ENCODE measurements at places on chromosomes 13 and 19. TPM values are rescaled to one million over a fixed set of nuclear protein-coding genes. Genes with fewer than 3 reads are reported as not detected.

DNA sequence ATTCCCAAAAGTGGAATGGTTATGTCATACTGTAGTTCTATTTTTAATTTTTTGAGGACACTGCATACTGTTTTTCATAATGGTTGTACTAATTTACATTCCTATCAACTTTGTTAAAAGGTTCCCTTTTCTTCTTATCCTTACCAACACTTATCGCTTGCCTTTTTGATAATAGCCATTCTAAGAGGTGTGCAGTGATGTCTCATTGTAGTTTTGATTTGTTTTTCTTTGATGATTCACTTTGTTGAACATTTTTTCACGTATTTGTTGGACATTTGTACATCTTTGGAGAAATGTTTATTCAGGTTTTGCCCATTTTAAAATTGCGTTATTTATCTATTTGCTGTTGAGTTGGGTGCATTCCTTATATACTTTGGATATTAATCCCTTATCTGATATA, 188.8 kb upstream of the SPRY2 start:
- no peak for DNase-seq
- no peak overlapping the region for H3K27ac ChIP-seq

DNA sequence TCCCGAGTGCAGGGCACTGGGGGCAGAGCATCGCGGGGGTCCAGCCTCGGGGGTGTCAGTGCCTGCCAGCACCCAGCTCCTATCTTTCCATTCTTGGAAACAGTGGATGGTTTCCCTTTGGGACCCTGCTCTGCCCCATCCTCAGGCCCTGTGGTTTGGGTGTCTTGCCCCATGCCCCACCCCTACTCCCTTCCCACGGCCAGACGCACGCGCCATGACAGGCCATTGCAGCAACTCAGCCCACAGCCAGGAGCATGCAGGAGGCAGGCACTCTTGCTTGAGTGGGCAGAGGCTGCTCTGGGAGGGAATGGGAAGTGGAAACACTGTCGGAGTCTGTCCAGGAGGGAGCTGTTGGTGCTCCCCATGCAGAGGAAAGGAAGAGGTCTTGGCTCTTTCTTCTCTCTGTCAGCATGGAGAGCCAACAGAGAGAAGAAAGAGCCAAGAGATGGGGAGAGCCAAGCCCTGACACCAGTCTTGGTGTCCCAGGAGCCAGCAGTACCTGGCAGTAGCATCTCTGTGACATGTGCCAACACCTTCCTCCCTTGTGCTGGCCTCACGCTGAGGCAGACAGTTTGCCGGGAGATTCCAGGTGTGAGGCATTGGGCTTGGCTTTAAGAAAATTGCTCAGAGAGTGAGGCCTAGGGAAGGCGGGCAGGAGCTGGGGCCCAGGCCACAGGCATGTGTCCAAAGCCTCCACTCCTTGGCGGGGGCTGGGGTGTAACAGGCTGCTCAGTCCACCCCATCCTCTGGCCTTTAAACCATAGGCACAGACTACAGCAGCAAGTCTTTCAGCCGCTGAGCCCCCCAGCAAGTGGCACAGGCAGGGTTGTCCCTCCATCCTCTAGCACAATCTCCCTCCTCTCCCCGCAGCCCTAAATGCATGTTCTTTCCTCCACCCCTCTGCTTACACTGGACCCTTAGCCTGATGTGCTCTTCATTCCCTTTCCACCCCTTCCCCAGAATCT, 86.7 kb upstream of the UQCRFS1 start:
- H3K36me3 ChIP-seq: no peaks in the 10 kb centered on the region
- H3K4me3 ChIP-seq: no peak overlapping the region
- no peak for DNase-seq
- no peak overlapping the region for H3K27ac ChIP-seq
- H3K27me3 ChIP-seq: peaks cover 12% of the 10 kb centered on the region
- no peaks in the 10 kb centered on the region for H3K4me1 ChIP-seq

DNA sequence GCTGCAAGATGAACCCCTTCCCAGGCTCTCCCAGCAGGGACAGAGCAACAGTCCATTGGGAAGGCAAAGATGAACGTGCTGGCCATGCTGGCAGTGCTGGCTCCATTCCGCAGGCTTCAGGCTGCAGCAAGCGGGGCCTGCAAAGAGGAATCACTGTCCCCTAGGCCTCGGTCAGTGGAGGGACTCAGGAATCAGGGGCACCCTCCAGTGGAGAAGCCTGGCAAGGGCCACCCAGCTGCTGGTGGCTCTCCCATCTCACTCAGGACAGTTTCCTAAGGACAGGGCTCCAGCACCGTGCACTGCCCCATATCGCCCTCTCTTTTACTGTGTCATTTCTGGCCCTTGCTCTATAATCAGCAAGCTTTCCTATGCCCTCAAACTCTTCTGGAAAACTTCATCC, 498.6 kb downstream of the EFNB2 start:
- no peak overlapping the region for H3K27ac ChIP-seq
- no peaks in the 10 kb centered on the region for H3K27me3 ChIP-seq
- H3K4me1 ChIP-seq: no peaks in the 10 kb centered on the region
- H3K4me3 ChIP-seq: no peak overlapping the region

DNA sequence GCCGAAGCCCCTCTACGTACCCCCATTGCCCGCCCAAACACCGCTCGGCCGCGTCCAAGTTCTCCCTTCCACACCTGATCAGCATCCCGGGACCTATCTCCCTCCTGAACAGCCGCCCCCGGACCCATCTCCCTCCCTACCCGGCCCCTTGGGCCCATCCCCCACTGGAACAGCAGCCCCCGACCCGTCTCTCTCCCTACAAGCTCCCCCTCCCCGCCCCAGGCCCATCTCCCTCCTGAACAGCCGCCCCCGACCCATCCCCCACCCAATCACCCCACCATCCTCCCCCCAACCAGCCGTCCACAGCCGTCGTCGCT, 610 bp downstream of the ZSCAN1 start:
- H3K4me3 ChIP-seq: peak overlapping the region; percentile 56
- H3K4me1 ChIP-seq: peaks cover 11% of the 10 kb centered on the region

- no peak overlapping the region for H3K27ac ChIP-seq
- no peaks in the 10 kb centered on the region for H3K27me3 ChIP-seq
- no peak overlapping the region for H3K4me3 ChIP-seq
- H3K4me1 ChIP-seq: no peaks in the 10 kb centered on the region
These were observed 21.6 kb downstream of the SERPINE3 start for GRCh38 chr13:51361106-51361505.

DNA sequence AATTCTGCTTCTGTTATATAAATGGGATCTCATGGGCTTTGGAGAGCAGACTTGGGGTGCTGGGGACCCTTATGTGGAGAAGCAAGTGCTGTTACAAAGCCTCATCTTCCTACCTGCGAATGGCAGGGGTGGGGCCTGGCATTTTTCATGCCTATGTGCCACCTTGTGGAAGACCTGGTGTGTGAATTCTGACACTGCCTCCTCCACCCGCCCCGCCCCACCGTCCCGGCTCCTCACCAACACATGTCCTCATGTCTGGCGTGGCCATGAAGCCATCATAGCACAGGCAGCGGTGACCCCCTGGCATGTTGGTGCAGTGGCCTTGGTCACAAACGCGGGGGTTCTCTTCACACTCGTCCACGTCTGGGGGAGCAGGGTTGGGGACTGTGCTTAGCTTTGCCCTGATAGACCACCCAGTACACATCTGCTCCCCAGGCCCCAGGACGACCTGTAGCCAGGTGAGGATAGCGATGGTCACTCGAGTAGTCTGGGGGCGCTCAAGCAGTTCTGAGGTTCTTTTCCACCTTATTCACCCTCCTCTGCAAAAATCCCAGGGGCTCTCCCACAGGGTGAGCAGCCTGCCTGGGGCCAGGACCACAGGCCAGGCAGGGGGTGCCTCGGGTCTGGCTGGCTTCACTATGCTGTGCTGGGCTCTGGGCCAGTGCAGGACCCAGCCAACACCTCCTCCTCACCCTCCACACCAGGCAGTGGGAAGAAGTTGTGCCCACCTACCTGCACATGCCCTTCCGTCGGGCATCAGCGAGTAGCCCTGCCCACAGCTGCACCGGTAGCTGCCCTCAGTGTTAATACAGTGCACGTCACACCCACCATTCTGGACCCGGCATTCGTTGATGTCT, 32.7 kb downstream of the FBN3 start:
- no peaks in the 10 kb centered on the region for H3K4me1 ChIP-seq
- DNase-seq: no peak
- no peaks in the 10 kb centered on the region for H3K27me3 ChIP-seq

DNA sequence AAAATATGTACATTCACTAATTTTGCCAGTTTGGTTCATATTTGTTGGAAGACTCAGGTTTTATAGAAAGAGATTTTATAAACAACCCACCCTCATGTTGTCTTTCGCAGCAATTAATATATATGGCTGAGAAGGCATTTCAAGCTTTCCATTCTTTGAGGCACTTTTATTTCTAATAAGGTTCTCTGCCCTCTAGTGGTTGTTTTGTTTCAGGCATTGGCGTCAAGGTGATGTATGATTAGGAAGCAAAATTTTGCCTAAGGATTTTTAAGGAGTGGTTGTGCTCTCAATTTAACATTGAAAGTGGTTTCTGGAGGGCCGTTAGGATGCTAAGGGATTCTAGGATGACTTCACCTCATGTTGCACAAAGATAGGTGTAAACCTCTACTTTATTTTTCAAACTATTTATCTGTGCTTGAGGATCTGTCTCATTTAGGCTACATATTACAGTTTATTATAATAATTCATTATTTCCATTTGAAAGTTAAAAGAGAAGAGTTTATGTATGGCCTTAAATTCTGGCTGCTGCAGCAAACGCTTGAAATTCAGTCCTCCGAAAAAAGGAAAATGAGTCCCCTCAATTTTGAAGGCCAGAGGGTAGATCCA, 35.9 kb downstream of the OXGR1 start:
- no peak overlapping the region for H3K27ac ChIP-seq
- no peaks in the 10 kb centered on the region for H3K36me3 ChIP-seq
- no peak overlapping the region for H3K4me3 ChIP-seq

DNA sequence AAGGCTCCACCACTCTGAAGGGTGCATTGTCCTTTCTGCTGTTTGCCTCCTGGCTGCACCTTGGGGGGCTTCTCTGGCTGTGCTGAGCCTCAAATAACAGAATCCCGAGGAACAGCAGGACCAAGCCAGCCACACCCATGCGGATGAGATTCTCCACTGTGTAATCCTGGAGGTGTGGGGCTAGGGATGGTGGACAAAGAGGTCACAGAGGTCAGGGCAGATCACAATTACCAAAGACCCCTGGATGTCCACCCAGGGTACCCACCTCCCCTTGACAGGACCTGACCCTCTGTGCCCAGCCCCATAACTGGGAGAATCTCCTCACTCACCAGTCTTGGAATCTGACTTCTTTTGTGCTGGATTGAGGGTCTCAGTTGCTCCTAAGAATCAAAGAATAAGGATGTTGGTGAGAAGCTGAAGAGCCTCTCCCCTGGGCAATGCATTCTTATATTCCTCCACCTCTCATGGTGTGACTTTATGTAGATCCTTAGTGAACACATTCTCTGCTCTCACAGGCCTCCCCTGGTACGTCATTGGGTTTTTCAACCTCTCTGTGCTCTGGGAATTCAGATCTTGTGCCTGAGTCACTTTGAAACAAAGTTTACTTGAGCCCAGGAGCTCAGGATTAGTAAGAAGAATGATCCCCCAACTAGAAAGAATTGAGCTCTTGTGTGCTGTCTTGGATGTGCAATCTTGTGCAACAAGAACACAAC, 5.2 kb downstream of the LILRA4 start:
- H3K27ac ChIP-seq: no peak overlapping the region
- H3K36me3 ChIP-seq: no peaks in the 10 kb centered on the region
- peaks cover 21% of the 10 kb centered on the region for H3K27me3 ChIP-seq
- DNase-seq: no peak

DNA sequence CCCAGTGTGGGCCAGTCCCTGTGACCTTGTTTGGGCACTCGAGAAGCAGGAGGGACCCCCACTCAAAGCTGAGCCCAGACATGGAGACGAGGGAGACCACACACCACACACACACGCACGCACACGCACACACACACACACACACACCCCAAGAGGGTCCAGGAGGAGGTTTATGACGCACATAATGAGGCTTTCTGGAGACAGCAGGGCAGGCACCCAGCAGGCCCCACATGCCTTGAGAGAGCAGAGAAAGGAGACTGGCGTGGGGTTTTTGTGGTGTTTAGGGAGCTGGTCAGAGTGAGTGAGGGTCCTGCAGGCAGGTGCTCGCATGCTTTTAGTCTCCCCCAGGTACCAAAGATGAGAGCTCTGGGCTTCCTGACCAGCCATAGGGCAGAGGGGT, 42.4 kb downstream of the GPR12 start:
- no peak overlapping the region for H3K4me3 ChIP-seq
- H3K4me1 ChIP-seq: no peaks in the 10 kb centered on the region
- no peaks in the 10 kb centered on the region for H3K36me3 ChIP-seq
- no peak overlapping the region for H3K27ac ChIP-seq

DNA sequence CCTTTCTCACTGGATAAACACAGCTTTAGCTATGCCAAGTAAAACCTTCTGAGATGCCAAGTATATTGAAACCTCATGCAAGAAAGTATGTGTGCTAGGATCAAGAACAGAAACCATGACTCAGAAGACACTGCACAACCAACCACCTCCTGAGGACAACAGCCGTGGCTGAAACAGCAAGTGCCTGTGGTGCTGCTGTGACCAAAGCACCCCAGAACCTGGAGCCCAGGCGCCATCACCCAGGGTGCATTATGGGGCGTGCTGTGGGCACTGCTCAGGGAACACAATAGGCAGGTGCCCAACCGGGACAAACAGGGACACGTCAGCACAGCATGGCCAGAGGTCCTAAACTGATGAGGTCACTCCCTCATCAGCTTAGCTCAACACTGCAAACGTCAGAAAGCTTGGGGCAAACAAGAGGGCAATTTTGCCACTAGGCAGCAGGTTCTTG, 101.3 kb upstream of the SLC15A1 start:
- no peaks in the 10 kb centered on the region for H3K27me3 ChIP-seq
- no peaks in the 10 kb centered on the region for H3K4me1 ChIP-seq
- H3K36me3 ChIP-seq: peaks cover 97% of the 10 kb centered on the region
- no peak overlapping the region for H3K4me3 ChIP-seq
- H3K27ac ChIP-seq: no peak overlapping the region
- DNase-seq: no peak

GRCh38 chr13:97583907-97584497, 150.0 kb downstream of the RAP2A start:
- H3K4me3 ChIP-seq: no peak overlapping the region
- no peaks in the 10 kb centered on the region for H3K4me1 ChIP-seq
- no peak for DNase-seq
- no peaks in the 10 kb centered on the region for H3K27me3 ChIP-seq

DNA sequence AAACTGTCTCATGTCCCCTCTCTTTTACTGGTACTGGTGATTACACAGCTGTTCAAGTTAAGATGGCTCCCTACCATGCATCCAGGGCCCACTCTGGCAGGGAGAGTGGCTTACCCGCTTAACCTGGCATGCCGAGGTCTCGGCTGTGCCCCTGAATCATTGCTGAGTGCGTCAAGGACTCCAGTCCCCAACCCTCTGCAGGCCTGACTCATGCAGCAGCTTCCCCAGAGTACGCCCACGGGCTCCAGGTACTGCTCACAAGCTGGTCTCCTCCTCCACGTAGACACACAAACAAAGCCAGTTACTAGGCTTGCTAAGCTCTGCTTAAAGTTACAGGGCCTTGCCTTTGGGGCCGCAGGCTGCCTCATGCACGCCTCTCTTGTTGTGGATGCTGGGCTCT, 447.4 kb downstream of the COG6 start:
- no peak for DNase-seq
- no peak overlapping the region for H3K27ac ChIP-seq
- H3K4me3 ChIP-seq: no peak overlapping the region
- no peaks in the 10 kb centered on the region for H3K36me3 ChIP-seq
- no peaks in the 10 kb centered on the region for H3K27me3 ChIP-seq
- no peaks in the 10 kb centered on the region for H3K4me1 ChIP-seq

Gene GSX1
- not detected for total RNA-seq

Gene PSG11
- total RNA-seq: not detected

Gene ZNF302
- 30.0 TPM for total RNA-seq

Gene ECSIT
- total RNA-seq: 86.8 TPM
